Aorta (tissue), 5 donors: ENCODE measurements at places on chromosomes 2 and 18. TPM values are rescaled to one million over a fixed set of nuclear protein-coding genes. Genes with fewer than 3 reads are reported as not detected.

ACOXL gene
- total RNA-seq: not detected

DNA sequence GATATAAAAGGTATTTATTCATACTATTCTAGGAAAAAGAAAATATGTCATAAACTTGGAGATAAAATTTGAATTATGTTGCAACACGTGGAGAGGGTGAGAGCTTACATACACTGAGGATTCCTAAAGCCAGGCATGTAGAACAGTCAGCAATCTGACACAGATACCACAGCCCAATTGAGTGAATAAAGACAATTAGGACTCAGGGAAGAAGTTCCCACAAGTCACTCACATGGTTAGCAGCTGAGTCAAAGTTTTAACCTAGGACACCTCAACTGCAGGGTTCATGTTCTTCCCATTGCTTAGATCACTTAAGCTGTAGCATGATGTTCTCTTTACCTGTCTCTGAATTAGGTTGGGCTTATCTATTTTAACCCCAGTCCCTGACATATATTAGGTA lies 189.5 kb downstream of the CMPK2 start:
- no peaks in the 10 kb centered on the region for H3K4me1 ChIP-seq
- no peaks in the 10 kb centered on the region for H3K27me3 ChIP-seq
- H3K27ac ChIP-seq: no peak overlapping the region
- H3K36me3 ChIP-seq: no peaks in the 10 kb centered on the region
- H3K4me3 ChIP-seq: no peak overlapping the region

- H3K4me1 ChIP-seq: no peaks in the 10 kb centered on the region
- H3K27me3 ChIP-seq: no peaks in the 10 kb centered on the region
- H3K36me3 ChIP-seq: no peaks in the 10 kb centered on the region
- H3K27ac ChIP-seq: no peak overlapping the region
These were observed 19.1 kb upstream of the SLC35F6 start for GRCh38 chr2:26744953-26745352.

GRCh38 chr2:17626986-17627385 lies 86.5 kb downstream of the VSNL1 start:
- H3K36me3 ChIP-seq: no peaks in the 10 kb centered on the region
- no peaks in the 10 kb centered on the region for H3K4me1 ChIP-seq
- H3K4me3 ChIP-seq: no peak overlapping the region
- no peak overlapping the region for H3K27ac ChIP-seq
- no peak for DNase-seq

DNA sequence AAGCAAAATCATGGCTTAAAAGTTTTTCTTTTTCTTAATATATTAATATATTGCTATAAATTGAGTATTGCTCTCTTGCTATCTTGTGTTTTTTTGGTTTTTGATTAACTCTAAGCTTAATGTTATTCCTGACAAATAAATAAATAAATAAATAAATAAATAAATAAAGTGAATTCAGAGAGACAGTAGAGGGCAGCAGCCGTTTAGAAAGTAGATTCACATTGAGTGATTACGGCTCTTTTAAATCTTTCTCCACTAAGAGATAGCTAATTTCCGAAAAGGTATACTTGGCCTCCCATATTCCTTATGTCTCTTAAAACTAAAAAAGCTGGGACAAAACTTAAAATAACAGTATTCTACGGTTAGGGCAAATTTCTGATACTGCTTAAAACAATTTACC lies 34.3 kb downstream of the MSH2 start:
- H3K36me3 ChIP-seq: no peaks in the 10 kb centered on the region
- DNase-seq: no peak
- no peak overlapping the region for H3K4me3 ChIP-seq
- H3K27ac ChIP-seq: no peak overlapping the region
- no peaks in the 10 kb centered on the region for H3K27me3 ChIP-seq
- peaks cover 3% of the 10 kb centered on the region for H3K4me1 ChIP-seq
